ENCODE measurements at places on chromosomes 16 and 17. TPM values are rescaled to one million over a fixed set of nuclear protein-coding genes. Genes with fewer than 3 reads are reported as not detected.

- no peak for DNase-seq
Measured at GRCh38 chr17:52207796-52208195, 49.3 kb upstream of the CA10 start.

GRCh38 chr17:50722746-50723145, 3.3 kb downstream of the LUC7L3 start:
- DNase-seq: no peak

GRCh38 chr17:27481327-27481726, 25.1 kb downstream of the KSR1 start:
- no peak for DNase-seq

- no peak for DNase-seq
Measured at GRCh38 chr16:10514369-10515055, 65.9 kb downstream of the EMP2 start.

DNA sequence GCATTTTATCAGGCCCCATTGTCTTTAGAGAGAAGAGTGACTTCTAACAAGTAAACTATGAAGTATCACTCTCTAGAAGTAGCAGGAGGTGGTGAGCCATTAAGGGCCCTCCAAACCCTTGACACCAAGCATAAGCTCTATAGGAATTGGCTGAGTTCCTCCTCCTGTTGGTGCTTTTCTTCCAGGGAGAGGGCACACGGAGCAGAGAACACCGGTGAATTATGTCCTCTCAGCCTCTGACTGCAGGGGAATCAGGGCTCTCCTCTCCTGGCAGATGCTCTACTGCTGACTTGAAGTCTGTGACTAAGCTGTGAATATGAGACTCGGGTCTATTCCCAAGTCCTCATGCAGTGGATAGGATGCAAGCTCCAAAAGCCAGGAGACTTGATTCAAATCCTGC, 32.3 kb downstream of the CHD9 start:
- DNase-seq: no peak

DNA sequence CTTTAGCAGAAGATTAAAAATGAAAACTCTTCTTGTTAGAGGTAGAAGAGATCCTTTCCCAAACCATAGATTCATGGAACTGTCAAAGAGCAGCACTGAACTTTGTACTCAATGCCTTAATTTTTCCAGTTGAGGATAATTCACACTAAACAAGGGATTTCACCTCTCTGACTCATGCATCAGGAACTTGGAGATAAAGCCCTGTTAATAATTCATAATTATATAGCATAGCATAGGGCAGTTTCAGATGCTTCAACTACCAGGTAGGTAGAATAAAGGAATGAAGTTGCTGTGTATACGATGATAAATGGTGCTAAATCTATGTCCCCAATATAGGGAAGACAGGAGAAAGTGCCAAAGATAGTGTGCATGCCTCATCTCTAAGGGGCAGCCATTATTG, 450.4 kb downstream of the MAF start:
- no peak for DNase-seq

DNA sequence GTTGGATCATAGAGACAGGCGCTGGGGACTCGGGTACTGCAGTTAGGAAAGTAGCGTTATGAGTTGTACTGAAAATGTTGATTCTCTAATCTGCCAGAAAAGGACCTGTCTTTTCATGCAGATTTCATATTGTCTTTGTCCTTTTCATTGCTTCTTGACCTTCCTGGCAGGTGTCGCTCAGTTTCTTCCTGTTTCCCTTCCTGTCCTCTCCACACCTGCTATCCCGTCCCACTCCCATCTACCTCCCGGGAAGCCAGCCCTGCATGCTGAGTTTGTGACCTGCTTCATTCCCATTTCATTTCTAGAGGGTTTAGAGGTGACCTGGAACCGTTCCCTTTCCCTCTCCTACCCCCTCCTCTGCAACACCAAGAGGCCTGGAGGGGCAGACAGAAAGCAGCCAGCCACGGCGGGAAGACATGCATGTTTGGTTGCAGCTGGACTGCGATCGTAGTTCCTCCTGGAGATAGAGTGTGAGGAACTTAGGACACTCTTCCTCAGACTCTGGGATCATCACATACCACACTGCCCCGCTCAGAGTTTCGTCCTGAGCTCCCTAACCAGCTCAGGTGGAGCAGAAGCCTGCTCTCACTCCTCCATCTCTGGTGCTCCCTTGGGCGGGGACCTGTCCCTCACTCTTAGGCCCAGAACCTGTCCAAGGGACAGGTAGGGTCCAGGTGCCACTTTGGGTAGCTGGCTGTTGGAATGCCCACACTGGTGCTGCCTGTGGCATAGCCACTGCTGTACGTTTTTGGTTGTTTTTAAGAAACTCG, 23.9 kb upstream of the ARHGAP23 start:
- DNase-seq: no peak

GRCh38 chr16:56855946-56856345, 9.1 kb upstream of the SLC12A3 start:
- DNase-seq: no peak

DNA sequence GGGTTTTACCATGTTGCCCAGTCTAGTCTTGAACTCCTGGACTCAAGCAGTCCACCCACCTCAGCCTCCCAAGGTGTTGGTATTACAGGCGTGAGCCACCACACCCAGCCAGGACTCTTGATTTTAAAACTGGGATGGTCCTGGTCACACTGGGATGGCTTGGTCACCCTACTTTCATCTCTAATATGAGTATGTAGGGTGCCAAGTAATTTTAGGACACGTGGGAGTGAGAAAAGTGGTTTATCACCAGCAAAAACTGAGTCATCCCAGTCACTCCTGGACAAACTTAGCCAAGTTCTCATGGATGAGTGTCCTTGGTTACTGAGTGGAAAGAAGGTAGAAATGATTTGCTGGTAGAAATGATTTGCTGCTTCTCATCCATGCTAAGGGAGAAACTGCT, 9.9 kb downstream of the CLEC19A start:
- DNase-seq: no peak

Gene MT1F
- total RNA-seq: not detected

Gene TP53TG3
- total RNA-seq: not detected

Gene NUDT7
- total RNA-seq: 7.1 TPM

Gene DNAAF1
- total RNA-seq: not detected

Gene TPSG1
- not detected for total RNA-seq
